ENCODE measurements at places on chromosomes 1 and 21. TPM values are rescaled to one million over a fixed set of nuclear protein-coding genes. Genes with fewer than 3 reads are reported as not detected.

C21orf91 gene
- 45.6 TPM for total RNA-seq

HSD3B2 gene
- total RNA-seq = not detected

RIMKLA gene
- 1.2 TPM for total RNA-seq

HCRTR1 gene
- total RNA-seq = not detected
